ENCODE measurements at places on chromosomes 1 and 21. TPM values are rescaled to one million over a fixed set of nuclear protein-coding genes. Genes with fewer than 3 reads are reported as not detected.
A peak's percentile ranks its signal among the peaks of the same experiment; 100 is the strongest.

GFI1 gene
- total RNA-seq, result 0.17 TPM

GRCh38 chr1:29629814-29630516 is 393.6 kb downstream of the PTPRU start:
- no peak overlapping the region for H3K27ac ChIP-seq
- no peaks in the 10 kb centered on the region for H3K36me3 ChIP-seq
- no peaks in the 10 kb centered on the region for H3K4me1 ChIP-seq
- peaks cover 7% of the 10 kb centered on the region for H3K27me3 ChIP-seq
- DNase-seq, result peak; percentile 4
- no peak overlapping the region for H3K4me3 ChIP-seq

DNA sequence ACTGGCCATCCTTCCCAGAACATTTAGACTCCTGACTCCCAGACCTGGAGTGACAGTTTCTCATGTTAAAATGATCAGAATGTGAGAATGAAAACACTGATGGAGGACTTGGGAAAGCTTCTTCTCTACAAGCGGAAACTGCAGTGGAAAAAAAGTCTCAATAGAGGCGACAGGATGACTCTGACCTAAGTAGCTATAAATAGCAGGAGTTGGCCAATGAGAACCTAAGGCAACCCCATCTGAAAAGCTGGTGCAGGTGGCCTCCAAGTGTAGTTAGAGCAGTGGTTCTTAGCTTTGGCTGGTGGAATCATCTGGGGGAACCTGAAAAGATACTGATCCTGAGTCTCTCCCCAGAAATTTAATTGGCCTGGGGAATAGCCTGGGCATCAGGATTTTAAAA is 44.2 kb upstream of the EXOSC10 start:
- H3K27ac ChIP-seq, result no peak overlapping the region
- no peak for DNase-seq
- no peaks in the 10 kb centered on the region for H3K27me3 ChIP-seq
- H3K4me1 ChIP-seq, result no peaks in the 10 kb centered on the region
- H3K36me3 ChIP-seq, result peaks cover 8% of the 10 kb centered on the region

GRCh38 chr1:193850745-193851144 is 664.3 kb upstream of the B3GALT2 start:
- no peak for DNase-seq
- H3K27ac ChIP-seq, result no peak overlapping the region
- H3K4me1 ChIP-seq, result peaks cover 4% of the 10 kb centered on the region
- no peaks in the 10 kb centered on the region for H3K36me3 ChIP-seq
- H3K27me3 ChIP-seq, result no peaks in the 10 kb centered on the region

- H3K4me1 ChIP-seq, result no peaks in the 10 kb centered on the region
- no peaks in the 10 kb centered on the region for H3K36me3 ChIP-seq
- H3K4me3 ChIP-seq, result no peak overlapping the region
- peak; percentile 62 for DNase-seq
- no peaks in the 10 kb centered on the region for H3K27me3 ChIP-seq
- no peak overlapping the region for H3K27ac ChIP-seq
Measured at GRCh38 chr1:240888039-240888786, 276.3 kb upstream of the GREM2 start.

- no peak overlapping the region for H3K27ac ChIP-seq
- no peaks in the 10 kb centered on the region for H3K4me1 ChIP-seq
- peaks cover 69% of the 10 kb centered on the region for H3K27me3 ChIP-seq
- DNase-seq, result peak; percentile 56
- no peaks in the 10 kb centered on the region for H3K36me3 ChIP-seq
- no peak overlapping the region for H3K4me3 ChIP-seq
Measured at GRCh38 chr1:203216274-203217138, 13.0 kb downstream of the CHIT1 start.

DNA sequence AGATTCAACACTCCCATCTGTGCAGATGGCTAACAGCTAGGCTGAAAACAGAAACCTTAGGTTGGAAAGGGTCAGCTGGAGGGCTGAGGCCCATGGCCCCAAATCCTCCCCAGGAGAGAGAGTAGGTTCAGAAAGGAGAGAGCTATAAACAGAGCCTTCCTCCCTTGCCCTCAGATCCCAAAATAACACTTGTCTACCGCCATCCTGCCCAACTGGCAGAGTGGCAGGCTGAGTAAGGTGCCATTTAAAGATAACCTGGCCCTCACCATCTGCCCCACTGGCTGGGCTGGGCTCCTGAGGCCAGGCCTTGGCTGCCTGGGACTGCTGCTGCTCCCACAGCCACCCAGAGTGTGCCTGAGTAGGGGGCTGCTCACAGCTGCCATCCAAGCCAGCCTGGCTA is 4.3 kb upstream of the SHISA4 start:
- H3K27ac ChIP-seq, result no peak overlapping the region
- peaks cover 2% of the 10 kb centered on the region for H3K4me1 ChIP-seq
- H3K4me3 ChIP-seq, result no peak overlapping the region
- H3K27me3 ChIP-seq, result peaks cover 26% of the 10 kb centered on the region
- H3K36me3 ChIP-seq, result no peaks in the 10 kb centered on the region
- no peak for DNase-seq

DNA sequence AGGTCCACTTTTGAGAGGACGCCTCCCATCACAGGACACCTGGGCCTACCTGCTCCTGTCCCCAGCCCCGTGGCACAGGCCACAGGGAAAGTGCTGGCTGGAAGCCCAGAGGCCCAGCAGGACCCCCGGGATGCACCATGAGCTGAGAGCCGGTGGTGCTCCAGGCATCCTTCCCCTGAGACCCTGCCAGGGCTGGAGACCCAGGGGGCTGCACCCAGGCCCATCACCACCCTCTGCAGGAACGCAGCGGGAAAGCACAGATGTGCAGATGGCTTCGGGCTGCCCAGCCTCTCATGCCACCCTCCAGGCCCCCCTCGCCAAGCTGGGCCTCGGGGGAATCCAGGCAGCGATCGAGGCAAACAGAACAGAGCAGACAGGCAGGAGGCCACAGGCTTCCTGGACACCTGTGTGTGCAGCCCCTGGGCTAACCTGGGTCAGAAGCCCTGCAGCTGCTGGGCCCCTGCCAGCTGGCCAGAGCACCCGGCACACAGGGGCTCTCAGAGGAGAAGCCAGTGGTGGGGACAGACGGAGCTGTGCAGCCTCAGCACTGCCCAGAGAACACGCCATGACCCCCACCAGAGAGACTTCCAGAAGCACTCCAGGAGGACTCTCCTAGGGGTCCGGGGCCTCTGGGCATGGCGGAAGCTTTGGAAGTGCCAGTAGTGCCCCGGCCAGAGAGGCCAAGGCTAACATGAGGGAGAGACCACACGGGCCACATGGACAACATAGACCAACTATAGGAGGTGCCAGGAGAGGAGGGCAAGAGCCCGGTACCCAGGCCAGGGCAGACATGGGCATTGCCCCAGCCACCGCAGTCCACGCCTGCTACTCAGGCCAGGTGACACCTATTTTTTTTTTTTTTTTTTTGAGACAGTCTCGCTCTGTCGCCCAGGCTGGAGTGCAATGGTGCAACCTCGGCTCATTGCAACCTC is 71.4 kb downstream of the ARHGEF16 start:
- H3K4me3 ChIP-seq, result no peak overlapping the region
- peaks cover 4% of the 10 kb centered on the region for H3K4me1 ChIP-seq
- no peaks in the 10 kb centered on the region for H3K27me3 ChIP-seq

GRCh38 chr1:161117759-161118581 is at the start of the genes NIT1 and PFDN2:
TSS of gene NIT1 (plus strand) at chr1:161118105. CDS start at chr1:161118177, 72 bp downstream.
TSS of gene PFDN2 (minus strand) at chr1:161118037. CDS start at chr1:161118026, 11 bp downstream.
- H3K4me3 ChIP-seq, result peak within 1 kb of the TSS; percentile 95
- peaks cover 12% of the 10 kb centered on the region for H3K36me3 ChIP-seq
- peak; percentile 82 for DNase-seq

GRCh38 chr1:208006258-208006920 is 95.5 kb upstream of the CD34 start:
- H3K27ac ChIP-seq, result no peak overlapping the region
- no peak overlapping the region for H3K4me3 ChIP-seq
- no peak for DNase-seq
- peaks cover 6% of the 10 kb centered on the region for H3K4me1 ChIP-seq

ESRRG gene
- total RNA-seq, result 8.3 TPM

DNA sequence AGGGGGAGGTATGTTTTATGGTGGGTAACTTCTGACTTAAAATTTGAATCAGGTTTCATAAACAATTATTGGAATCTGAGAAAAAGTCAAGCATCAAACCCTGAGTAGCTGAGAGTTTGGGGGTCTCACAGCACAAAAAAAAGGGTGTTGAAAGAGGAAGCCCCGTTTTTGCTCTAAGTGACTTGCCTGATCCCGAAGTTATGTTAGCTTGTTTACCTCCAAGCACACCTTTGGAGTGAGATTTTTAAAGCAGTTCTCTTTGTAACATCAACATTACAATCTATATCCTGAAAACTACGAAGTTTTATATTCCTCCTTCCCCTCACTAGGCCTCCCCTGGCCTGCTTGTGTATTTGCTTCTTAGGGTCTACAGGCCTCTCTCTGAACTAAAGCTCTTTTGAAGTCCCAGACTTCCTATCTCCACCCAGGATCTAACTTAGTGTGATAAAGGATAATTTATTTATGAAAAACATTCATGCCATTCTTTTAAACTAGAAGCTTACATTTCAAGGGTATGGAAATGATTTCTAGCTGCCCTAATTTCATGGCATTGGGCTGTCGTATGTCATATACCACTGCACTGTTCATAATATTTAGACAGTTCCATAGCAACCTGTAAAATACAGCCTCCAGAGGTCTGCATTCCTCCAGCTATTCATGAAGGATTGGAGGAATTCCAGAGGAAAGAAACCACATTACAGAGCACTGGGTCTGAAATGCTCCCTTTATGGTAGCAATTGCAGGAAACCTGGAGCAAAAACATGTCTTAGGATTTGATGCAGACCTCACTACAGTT is 36.1 kb upstream of the RGS1 start:
- no peak for DNase-seq
- no peaks in the 10 kb centered on the region for H3K36me3 ChIP-seq
- peak overlapping the region; percentile 27 for H3K27ac ChIP-seq

DNA sequence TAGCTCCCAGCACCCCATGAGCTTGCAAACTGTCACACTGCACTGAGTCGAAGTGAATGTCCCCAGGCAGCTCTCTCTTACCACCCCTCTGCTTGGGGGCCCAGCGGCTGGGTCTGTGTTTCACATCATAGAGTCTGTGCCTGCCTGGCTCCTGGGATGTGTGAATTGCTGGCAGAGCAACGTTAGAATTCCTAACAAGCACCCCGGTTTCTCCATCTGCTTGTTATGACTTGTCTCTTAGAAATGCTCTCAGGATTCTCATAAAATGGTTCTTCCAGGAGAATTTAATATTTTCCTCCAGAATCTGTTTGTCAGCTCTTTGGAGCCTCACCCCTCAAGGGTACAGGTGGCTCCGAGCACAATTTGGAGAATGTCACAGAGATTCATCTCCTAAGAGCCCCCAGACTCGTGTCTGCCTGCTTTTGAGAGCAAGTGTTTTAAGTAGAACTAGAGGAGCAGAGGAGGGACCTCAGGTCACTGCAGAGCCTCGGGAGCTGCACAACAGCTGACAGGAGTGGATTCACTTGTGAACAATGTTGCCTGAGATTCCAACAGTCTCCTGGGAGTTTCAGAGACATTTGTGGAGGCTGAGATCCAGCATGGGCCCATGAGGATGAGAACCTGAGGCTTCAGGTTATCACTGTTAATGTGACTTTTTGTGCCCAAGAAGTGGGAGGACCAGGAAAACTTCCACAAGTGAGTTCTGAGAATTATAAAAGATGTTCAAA is 131.5 kb downstream of the KCNJ6 start:
- no peaks in the 10 kb centered on the region for H3K4me1 ChIP-seq
- no peak overlapping the region for H3K27ac ChIP-seq
- no peaks in the 10 kb centered on the region for H3K36me3 ChIP-seq
- H3K27me3 ChIP-seq, result no peaks in the 10 kb centered on the region
- no peak for DNase-seq

IGSF21 gene
- not detected for total RNA-seq

DNA sequence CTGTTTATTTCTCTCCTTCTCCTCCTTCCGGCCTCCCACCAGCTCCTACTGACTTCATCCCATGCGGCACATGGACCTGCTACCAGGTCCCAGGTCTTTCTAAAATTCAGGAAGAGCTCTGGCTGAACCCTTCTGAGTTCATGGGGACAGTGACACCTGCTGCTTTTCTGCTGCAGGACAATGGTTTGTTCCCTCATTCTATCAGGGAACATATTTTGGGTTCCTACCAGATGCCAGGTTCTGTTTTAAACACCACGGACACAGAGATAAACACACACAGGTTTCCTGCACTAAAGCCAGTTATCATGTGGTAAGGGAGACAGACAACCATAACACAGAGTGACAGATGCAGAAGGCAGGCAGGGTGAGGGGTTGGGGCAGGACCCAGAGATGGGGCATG is 114.0 kb upstream of the RAB4A start:
- H3K27ac ChIP-seq, result no peak overlapping the region
- no peak for DNase-seq
- H3K27me3 ChIP-seq, result peaks cover 22% of the 10 kb centered on the region
- no peak overlapping the region for H3K4me3 ChIP-seq
- peaks cover 13% of the 10 kb centered on the region for H3K4me1 ChIP-seq
- no peaks in the 10 kb centered on the region for H3K36me3 ChIP-seq

DNA sequence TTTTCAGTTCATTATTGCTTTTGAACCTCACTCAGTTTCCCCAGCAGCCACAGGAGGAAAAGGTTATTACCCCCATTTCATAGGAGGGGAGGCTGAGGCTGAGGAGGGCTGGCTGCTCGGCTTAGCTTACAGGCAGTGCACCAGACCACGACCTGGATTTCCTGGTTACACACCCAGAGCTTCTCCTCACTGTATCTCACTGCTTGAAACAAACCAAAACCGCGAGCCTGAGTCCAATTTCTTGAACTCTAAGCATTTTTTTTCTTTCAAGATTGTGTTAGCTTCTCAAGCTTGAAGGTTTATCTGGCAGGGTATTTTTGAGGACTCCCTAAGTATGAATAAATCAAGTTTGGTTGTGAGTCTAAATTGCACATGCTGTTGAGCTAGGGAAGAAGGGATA is 188.9 kb upstream of the EDN2 start:
- peaks cover 42% of the 10 kb centered on the region for H3K27me3 ChIP-seq
- no peak for DNase-seq
- H3K4me3 ChIP-seq, result no peak overlapping the region
- no peak overlapping the region for H3K27ac ChIP-seq

FAM131C gene
- 1.2 TPM for total RNA-seq
